ENCODE measurements at places on chromosomes 2 and 18.

GRCh38 chr18:57432751-57433400 is 2.3 kb upstream of the ONECUT2 start:
- DNase-seq: no peak

GRCh38 chr2:95531254-95531771 is 46.8 kb upstream of the TRIM43B start:
- DNase-seq: no peak

- DNase-seq: no peak
Measured at GRCh38 chr2:218958276-218958675, 1.2 kb upstream of the CDK5R2 start.

DNA sequence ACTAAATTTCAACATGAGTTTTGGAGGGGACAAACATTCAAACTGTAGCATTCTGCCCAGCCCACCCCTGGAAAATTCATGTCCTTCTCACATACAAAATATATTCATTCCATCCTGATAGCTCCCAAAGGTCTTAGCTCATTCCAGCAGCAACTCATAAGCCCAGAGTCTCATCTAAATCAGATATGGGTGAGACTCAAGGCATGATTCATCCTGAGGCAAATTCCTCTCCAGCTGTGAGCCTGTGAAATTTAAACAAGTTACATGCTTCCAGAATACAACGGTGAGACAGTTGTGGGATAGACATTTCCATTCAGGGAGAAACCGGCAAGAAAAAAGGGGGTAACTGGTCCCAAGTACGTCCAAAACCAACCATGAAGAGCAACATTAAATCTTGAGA is 43.5 kb upstream of the FAHD2A start:
- DNase-seq: no peak

DNA sequence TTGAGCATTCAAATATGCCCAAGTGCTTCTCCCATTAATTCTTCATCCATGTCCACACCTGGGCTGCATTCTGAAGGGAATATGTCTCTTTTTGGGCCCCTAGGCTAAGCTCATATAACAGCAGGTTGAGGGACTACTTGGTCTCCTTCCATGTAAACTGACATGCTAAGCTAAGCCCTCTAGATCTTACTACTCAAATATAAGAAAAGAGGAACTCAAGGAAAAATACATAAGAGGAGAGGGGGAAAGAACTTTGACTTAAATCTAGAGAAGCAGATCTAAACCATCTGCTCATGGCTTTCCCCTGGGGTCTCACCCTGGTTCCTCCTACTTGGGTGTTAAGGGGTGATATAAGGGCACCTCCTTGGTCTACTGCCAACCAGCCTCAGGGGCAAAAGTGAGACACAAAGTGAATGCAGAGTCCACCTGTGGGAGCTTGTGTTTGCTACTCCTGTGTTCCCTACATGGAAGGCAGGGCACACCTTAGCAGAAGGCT is 19.8 kb upstream of the NFU1 start:
- no peak for DNase-seq

DNA sequence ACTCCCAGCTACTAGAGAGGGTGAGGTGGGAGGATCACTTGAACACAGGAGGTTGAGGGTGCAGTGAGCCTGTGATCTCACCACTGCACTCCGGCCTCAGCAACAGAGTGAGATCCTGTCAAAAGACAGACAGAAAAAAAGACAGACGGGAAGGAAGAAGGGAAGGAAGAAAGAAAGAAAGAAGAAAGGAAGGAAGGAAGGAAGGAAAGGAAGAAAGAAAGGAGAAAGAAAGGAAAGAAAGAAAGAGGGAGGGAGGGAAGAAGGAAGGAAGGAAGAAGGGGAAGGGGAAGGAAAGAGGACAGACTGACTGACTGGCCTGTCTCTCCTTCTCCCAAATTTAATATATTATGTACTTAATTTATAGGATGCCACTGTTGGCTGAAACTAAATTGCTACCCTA is 21.6 kb downstream of the SP9 start:
- DNase-seq: no peak

DNA sequence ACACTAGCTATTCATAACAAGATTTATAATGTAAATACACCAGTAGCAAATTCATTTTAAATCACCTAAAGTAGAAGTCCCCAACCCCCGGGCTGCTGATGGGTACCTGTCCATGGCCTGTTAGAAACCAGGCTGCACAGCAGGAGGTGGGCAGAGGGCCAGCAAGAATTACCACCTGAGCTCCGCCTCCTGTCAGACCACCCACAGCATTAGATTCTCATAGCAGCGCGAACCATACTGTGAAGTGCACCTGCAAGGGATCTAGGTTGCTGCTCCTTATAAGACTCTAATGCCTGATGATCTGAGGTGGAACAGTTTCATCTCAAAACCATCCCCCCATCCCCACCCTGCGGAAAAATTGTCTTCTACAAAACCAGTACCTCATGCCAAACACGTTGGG is 71.3 kb downstream of the KANSL1L start:
- DNase-seq: no peak

- DNase-seq: no peak
Measured at GRCh38 chr2:163132850-163133249, 294.3 kb upstream of the KCNH7 start.

- no peak for DNase-seq
Measured at GRCh38 chr2:33291278-33292013, 185.0 kb upstream of the RASGRP3 start.

DNA sequence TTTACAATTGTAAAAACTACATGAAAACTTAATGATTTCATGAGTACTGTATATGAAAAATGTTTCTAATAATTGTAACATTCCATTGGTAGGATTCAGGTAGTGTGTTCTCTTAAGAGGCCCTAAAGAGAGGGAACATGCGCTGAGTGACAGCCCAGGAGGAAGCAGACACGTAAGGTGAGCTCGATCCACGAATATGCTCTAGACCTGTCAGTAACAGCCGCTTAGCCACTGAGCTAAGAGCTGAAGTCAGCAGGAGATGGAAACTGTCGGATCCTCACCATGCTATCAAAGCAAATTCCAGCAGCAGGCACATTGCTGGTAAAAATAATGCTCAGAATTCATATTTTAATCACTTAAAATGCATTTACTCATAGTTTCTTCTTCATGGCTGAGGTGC is 346.5 kb downstream of the TGIF1 start:
- no peak for DNase-seq

- no peak for DNase-seq
Measured at GRCh38 chr2:205024822-205025518, 479.7 kb downstream of the PARD3B start.

DNA sequence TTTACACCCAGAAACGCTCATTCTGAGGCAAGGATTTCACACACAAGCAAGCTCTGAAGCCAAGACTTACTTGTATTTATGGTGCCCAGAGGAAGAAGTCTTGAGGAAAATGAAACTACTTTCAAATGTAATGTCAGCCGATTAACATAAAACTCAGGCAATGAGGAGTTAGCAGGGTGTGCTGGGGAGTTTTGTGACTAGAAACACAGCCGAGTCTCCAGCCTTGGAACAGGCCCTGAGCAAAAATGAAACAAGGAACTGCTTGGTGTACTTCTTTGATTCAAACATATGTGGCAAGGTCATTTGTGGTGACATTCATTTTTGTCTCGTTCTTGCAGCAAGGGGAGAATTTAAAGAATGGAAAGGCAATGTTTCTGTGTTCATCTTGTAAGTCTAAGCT is 4.5 kb downstream of the DYTN start:
- DNase-seq: no peak

GRCh38 chr18:23871410-23871809 is 143.1 kb upstream of the TTC39C start:
- peak; percentile 54 for DNase-seq

DNA sequence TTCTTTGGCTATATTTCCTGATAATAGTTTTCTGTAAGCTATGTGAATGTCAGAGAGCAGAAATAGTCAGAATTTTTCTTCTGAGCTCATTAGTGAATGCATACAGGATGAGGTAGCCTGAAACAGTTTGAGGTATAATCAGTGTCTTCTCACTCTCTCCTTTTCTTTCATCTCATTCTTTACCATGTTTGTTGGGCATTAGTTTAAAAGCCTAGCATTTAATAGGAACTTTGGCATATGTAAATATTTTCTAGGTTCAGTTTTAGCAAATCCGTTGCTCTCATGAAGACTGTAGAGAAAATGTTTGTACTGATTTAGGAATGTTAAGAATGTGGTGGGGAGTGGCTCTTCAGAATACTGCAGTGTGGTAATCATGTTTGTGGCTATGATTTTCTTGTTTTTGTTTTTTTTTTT is 119.4 kb downstream of the PARD3B start:
- DNase-seq: no peak

DNA sequence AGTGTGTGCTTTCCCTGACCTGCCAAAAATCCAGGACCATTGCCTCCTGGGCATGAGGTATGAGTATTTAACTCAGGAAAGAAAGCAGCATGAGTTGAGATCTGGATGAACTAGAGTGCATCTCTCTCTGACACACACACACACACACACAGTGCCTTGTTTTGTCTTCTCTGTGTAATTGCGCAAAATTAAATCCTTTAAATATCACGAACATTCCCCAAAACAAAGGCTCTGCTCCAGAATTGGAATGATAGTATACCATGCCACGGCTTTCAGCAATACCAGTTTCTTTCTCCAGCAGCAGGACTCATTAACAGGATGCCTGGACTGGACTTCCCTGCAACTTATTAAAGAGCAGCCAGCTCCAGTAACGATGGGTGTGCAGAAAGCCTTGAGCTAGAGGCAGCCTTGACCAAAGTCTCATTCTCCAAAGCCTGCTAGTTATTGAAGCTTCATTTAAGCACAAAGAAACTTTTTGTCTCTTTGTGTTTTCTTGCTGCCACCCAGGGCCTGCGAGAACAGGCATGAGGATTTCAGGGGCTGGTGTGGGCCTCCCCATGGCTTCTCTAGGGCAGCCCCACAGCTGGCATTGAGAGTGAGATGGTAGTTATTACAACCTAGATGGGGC is 101.7 kb downstream of the NRP2 start:
- DNase-seq: no peak

- DNase-seq: no peak
Measured at GRCh38 chr2:214839464-214839863, 30.0 kb upstream of the BARD1 start.

- DNase-seq: no peak
Measured at GRCh38 chr18:35852786-35853185, 119.7 kb upstream of the RMP24 start.

DNA sequence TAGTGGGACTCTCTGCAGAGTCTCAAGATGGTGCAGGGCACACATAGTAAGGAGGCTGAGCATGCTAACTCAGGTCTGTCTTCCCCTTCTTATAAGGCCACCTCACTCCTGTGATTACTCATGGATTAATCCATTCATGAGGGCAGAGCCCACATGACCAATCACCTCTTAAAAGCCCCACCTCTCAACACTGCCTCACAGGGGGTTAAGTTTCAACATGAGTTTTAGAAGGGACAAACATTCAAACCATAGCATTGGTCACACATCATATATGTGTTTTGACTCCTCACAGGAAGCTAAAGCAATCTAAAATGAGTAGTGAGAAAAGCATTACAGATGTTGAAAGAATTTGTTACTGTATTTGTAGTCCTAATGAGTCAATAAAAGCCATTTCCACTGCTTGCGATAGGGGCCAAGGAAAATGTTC is 57.5 kb downstream of the DTNA start:
- DNase-seq: no peak

GRCh38 chr2:19359456-19359855 is 1.0 kb upstream of the OSR1 start:
- DNase-seq: no peak

- DNase-seq: no peak
Measured at GRCh38 chr18:37270038-37270665, 295.4 kb downstream of the CELF4 start.

- DNase-seq: no peak
Measured at GRCh38 chr2:240453461-240454105, 18.1 kb downstream of the GPC1 start.

Measured in stimulated activated CD8-positive, alpha-beta memory T cell treated with anti-CD3 and anti-CD28 coated beads, Interleukin-2, amount 100 ng/mL, for 1 hour (primary cell).